ENCODE measurements at places on chromosomes 1 and 21.

DNA sequence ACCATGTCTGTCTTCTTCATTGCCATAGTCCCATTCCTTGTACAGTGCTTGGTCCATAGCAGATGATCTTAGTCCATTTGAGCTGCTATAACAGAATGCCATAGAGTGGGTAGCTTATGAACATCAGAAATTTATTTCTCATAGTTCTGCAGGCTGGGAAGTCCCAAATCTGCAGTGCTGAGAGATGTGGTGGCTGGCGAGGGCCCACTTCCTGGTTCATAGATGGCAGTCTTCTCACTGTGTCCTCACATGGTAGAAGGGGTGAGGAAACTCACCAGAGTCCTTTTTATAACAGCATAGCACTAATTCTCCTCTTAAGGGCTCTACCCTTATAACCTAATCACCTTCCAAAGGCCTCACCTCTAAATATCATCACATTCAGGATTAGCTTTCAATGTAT is 23.1 kb upstream of the RAP1A start:
- no peak for DNase-seq

DNA sequence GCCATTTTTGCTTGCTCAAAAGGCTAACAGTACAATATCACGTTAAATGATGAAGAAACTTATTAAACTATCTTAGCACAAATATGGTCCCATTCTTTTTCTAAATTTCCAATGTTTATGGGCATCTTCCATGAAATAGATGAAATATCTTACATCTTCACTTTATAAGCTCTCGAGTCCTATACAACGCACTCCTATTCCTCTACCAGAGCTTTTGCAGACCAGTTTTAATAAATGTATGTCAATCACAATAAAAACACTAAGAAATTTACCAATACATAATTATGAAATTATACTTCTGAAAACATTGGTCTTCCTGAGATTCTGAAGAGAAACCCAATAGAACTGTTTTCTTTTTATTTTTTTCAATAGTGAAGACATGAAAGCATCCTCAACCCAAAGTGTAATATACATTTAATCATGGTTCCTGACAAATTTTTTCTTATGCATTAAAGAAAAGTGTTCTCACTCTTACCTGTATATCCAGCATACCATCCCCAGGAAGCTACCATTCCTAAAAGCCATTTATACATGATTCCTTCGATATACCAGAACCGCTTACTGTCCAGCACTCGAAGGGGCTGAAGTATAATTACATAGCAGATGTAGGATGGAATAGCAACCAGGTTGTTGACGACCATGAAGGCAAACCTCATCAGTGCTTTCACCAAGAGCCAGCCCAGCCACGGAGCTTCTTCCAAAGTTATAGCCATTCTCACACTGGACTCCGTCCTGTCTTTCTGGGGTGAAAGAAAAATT is 1.8 kb downstream of the LPGAT1 start:
- no peak for DNase-seq

GRCh38 chr1:51524817-51525216 is 5.8 kb upstream of the EPS15 start:
- no peak for DNase-seq

DNA sequence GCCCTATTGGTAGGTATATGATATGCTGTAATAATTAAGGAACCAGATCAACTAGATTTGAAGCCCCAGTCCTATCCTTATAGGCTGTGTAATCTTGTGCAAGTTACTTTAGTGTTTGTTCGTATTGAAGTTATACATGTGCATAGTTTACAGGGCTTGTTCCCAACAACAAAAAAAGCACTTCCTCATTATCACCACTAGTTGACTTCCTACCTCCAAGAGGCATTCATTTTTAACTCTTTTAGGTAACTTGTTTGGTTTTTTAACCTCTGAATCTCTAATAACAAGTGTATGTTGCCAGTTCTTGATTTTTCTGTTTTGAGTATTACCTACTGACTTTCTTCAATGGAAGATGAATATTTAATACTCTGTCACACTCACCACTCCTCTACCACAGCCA is 71.9 kb downstream of the ST3GAL3 start:
- no peak for DNase-seq

- no peak for DNase-seq
Observed at GRCh38 chr1:202305168-202305567, 36.6 kb downstream of the UBE2T start.

DNA sequence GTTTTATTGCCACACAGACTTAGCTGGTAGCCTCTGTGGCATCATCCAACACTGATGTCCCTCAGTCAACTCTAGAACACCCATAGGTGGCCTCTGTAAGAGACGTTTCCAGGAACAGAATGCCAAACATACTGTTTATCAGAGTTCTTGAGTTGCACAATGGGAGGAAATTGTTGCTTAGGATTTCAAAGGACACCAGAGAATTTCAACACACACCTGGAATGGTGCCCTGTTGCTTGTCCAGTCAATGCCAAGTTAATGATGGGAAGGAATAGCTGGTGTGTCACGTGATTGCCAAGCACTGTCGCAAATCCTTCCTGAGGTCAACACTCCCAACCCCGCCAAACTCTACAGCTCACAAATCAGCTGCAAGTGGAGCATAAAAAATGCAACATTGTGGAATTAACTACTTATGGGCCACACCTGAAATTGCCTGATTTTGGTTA is 28.6 kb upstream of the DUSP23 start:
- DNase-seq, result no peak

- no peak for DNase-seq
Observed at GRCh38 chr21:26072666-26073615, 97.6 kb downstream of the APP start.

All from SHP77 (cell line).